ENCODE measurements at places on chromosomes 3 and 15.

DNA sequence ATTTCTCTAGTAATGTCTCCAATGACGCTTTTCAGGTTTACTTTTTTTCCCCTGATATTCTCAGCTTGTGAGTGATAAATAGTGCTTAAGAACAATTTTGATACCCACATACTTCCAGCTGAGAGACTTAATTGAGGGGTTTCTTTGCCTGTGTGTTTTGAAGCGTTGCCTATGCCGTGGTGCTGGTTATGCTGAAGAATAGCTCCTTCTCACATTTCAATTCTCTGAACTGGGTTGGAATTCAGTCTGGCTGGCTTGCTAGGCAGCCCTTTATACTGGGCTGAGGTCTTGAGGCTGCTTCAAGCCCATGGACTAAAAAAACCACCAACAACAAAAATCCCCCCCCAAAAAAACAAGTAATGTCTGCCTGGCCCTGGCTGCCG, 87.4 kb downstream of the CHST2 start:
- DNase-seq = no peak
- H3K4me1 ChIP-seq = no peaks in the 10 kb centered on the region
- no peak overlapping the region for H3K27ac ChIP-seq
- no peak overlapping the region for H3K4me3 ChIP-seq
- no peaks in the 10 kb centered on the region for H3K27me3 ChIP-seq

- H3K4me1 ChIP-seq = no peaks in the 10 kb centered on the region
- no peak overlapping the region for H3K4me3 ChIP-seq
- no peaks in the 10 kb centered on the region for H3K36me3 ChIP-seq
- H3K27ac ChIP-seq = no peak overlapping the region
Measured at GRCh38 chr15:67720556-67721175, 104.6 kb upstream of the SKOR1 start.

DNA sequence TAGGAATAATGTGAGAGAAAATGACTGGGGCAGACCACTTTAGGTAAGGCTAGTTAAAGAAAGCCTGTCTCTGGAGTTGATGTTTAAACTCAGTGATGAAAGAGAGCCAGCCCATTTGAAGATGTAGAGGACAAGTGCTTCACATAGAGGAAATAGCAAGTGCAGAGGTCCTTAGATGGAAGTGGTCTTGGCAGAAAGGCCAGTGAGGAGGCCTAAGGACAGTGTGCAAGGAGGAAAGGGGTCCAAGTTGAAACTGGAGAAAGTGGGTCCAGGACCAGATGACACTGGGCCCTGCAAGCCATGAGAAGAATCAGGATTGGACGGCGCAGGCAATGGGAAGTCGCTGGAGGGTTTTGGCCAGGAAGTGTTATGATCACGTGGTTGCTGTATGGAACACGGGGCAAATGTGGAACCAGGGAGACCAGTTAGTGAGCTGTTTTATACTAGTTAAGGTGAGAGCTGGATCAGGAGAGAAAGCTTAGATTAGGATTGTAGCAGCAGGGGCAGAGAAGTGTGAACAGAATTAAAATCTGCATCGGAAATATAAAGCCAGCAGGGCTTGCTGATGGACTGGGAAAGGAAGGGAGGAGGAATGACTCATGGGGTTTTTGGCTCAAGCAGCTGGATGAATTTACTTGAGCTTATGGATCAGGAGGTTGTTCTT, 48.0 kb upstream of the SCAANT1 start:
- H3K27me3 ChIP-seq = no peaks in the 10 kb centered on the region
- H3K27ac ChIP-seq = peak overlapping the region; percentile 64

DNA sequence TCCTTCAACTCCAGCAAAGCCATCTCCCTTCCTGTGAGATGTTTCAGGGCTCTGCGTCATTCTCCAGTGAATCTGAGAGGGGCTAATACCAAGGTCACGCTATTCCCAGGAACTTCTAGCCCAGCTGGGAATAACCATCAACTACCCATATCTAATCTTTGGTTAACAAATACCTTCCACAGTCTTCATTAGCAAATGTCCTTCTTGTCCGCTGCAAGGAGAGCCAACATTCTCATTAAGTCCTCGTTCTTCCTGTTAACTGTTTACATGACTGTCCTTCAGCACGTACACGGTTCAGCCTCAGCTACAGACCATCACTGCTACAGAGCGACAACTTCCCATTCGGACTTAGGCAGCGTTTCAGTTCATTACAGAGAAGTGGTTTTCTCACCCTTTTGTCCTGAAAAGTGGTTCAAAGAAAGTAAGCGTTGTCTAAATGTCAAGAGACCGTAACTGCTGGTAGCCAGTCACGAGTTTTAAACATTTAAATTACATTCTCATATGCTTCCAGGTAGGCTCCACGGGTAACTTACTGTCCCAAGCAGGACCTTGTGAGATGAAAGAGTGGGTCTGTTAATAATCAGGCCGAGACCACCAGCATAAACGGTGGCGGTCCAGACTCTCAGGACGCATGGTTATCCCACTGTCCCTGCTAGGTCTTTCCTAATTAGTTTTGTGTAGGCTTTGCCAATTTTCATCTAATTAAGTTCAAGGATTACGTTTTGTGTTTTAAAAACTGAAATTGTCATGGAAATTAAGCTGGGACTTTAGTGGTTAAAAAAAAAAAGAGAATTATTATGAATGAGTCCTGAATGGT, 63.8 kb downstream of the CHSY1 start:
- no peaks in the 10 kb centered on the region for H3K27me3 ChIP-seq
- no peak for DNase-seq
- peak overlapping the region; percentile 36 for H3K4me3 ChIP-seq
- no peaks in the 10 kb centered on the region for H3K36me3 ChIP-seq

DNA sequence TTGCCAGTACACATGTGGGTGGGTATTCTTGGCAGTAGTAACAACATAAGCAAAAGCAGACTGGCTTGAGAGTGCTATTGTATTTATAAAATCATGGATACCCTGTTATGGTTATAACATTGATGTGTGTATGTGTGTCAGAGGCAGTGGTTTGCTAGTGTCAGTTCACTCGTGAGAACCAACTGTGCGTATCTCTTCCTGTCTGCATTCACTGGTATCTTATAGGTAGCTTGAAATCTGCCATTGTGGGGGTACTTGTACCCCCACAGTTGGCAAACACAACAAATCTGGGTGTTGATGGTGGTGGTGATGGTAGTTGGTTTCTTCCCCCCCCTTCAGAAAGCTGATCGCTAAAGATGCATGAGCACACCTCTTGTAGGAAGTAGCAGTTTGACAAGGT, 355.8 kb upstream of the SATB1 start:
- H3K27ac ChIP-seq = no peak overlapping the region
- H3K4me1 ChIP-seq = no peaks in the 10 kb centered on the region
- no peak for DNase-seq
- no peaks in the 10 kb centered on the region for H3K36me3 ChIP-seq

GRCh38 chr3:29186982-29187725, 93.7 kb upstream of the RBMS3 start:
- H3K27ac ChIP-seq = no peak overlapping the region
- DNase-seq = no peak
- no peaks in the 10 kb centered on the region for H3K36me3 ChIP-seq
- no peaks in the 10 kb centered on the region for H3K27me3 ChIP-seq
- H3K4me3 ChIP-seq = no peak overlapping the region
- H3K4me1 ChIP-seq = no peaks in the 10 kb centered on the region

All from gastrocnemius medialis (tissue), 4 donors.